ENCODE measurements at places on chromosomes 7 and 10. TPM values are rescaled to one million over a fixed set of nuclear protein-coding genes. Genes with fewer than 3 reads are reported as not detected.

GRCh38 chr7:90396420-90396819 is 6.8 kb upstream of the CLDN12 start:
- H3K36me3 ChIP-seq, result no peaks in the 10 kb centered on the region
- H3K4me1 ChIP-seq, result no peaks in the 10 kb centered on the region
- no peak overlapping the region for H3K27ac ChIP-seq
- H3K4me3 ChIP-seq, result no peak overlapping the region
- no peak for DNase-seq

The PRSS37 gene
- not detected for total RNA-seq

GRCh38 chr10:27819781-27820531 is 74.3 kb upstream of the MKX start:
- no peak for DNase-seq
- no peaks in the 10 kb centered on the region for H3K36me3 ChIP-seq
- peaks cover 4% of the 10 kb centered on the region for H3K4me1 ChIP-seq
- peak overlapping the region; percentile 40 for H3K27ac ChIP-seq
- no peaks in the 10 kb centered on the region for H3K27me3 ChIP-seq
- H3K4me3 ChIP-seq, result no peak overlapping the region

DNA sequence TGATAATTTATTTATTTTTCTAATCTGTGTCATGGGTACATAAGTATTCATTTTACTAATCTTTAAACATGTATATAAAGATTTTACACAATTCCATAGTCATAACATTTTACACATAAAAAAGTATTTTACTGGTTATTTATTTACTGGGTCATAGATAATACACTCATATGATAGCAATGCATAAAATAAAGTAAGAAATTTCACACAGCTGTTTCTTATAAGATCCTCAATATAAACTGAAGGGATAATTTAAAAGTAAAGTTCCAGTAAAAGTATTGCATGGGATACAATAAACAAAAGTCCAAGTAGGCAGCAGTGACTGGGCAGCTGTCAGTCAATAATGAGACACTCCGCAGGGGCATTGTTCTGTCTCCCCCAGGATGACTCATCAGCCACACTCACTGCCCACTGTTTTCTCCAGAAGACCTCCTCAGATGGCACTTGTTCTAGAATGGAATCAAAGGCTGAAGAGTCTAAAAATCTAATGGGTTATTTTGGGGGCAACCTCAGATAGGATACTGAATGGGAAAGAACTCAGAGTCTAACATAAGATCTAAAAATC is 32.7 kb downstream of the DPY19L1 start:
- DNase-seq, result no peak
- H3K4me1 ChIP-seq, result peaks cover 8% of the 10 kb centered on the region
- H3K27me3 ChIP-seq, result no peaks in the 10 kb centered on the region
- no peaks in the 10 kb centered on the region for H3K36me3 ChIP-seq
- peak overlapping the region; percentile 83 for H3K27ac ChIP-seq

GRCh38 chr7:130342701-130343380 is 1.8 kb upstream of the CPA5 start:
- no peaks in the 10 kb centered on the region for H3K4me1 ChIP-seq
- no peak overlapping the region for H3K27ac ChIP-seq
- H3K27me3 ChIP-seq, result no peaks in the 10 kb centered on the region
- DNase-seq, result no peak
- no peaks in the 10 kb centered on the region for H3K36me3 ChIP-seq
- H3K4me3 ChIP-seq, result no peak overlapping the region

GRCh38 chr7:139115104-139115503 is 5.6 kb upstream of the ZC3HAV1 start:
- no peak for DNase-seq
- no peak overlapping the region for H3K27ac ChIP-seq
- H3K27me3 ChIP-seq, result no peaks in the 10 kb centered on the region
- H3K4me1 ChIP-seq, result peaks cover 5% of the 10 kb centered on the region

- no peaks in the 10 kb centered on the region for H3K36me3 ChIP-seq
- no peaks in the 10 kb centered on the region for H3K27me3 ChIP-seq
- peaks cover 8% of the 10 kb centered on the region for H3K4me1 ChIP-seq
- H3K4me3 ChIP-seq, result no peak overlapping the region
Observed at GRCh38 chr10:80292607-80293239, 3.3 kb upstream of the MAT1A start.

- H3K4me1 ChIP-seq, result no peaks in the 10 kb centered on the region
- H3K27me3 ChIP-seq, result no peaks in the 10 kb centered on the region
- no peaks in the 10 kb centered on the region for H3K36me3 ChIP-seq
- H3K4me3 ChIP-seq, result no peak overlapping the region
- no peak overlapping the region for H3K27ac ChIP-seq
Observed at GRCh38 chr7:24700521-24701260, 56.6 kb downstream of the GSDME start.

The TMEM196 gene
- not detected for total RNA-seq

DNA sequence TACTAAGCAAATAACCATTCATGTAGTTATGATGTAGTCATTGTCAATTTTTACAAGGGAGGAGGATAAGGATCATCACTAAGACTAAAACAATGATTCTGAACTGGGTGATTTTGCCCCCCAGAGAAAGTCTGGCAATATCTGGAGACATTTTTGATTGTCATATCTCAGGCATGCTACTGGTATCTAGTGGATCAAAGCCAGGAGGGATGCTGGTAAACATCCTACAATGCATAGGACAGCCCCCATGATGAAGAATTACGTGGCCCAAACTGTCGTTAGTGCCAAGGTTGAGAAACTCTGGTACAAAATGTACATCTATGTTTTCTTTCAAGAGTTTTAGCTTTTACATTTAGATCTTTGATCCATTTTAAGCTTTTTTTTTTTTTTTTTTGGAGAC is 57.3 kb downstream of the GBF1 start:
- H3K4me3 ChIP-seq, result no peak overlapping the region
- no peaks in the 10 kb centered on the region for H3K27me3 ChIP-seq
- H3K4me1 ChIP-seq, result peaks cover 9% of the 10 kb centered on the region
- H3K36me3 ChIP-seq, result no peaks in the 10 kb centered on the region
- DNase-seq, result no peak
- no peak overlapping the region for H3K27ac ChIP-seq

Data from transverse colon (tissue), 4 donors.